ENCODE measurements at places on chromosomes 5 and 9.

DNA sequence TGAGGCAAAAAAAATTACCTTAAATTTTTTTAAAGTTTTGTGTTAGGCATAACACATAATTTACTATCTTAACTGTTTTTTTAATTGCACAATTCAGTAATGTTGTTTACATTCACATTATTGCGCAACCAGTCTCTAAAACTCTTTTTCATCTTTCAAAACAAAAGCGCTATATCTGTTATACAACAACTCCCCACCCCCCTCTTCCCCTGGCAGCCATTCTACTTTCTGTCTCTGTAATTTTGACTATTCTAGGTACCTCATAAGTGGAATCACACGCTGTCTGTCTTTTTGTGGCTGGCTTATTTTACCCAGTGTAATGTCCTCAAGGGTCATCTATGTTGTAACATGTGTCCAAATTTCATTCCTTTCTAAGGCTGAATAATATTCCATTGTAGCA lies 241.5 kb upstream of the DMRT1 start:
- DNase-seq, result no peak

DNA sequence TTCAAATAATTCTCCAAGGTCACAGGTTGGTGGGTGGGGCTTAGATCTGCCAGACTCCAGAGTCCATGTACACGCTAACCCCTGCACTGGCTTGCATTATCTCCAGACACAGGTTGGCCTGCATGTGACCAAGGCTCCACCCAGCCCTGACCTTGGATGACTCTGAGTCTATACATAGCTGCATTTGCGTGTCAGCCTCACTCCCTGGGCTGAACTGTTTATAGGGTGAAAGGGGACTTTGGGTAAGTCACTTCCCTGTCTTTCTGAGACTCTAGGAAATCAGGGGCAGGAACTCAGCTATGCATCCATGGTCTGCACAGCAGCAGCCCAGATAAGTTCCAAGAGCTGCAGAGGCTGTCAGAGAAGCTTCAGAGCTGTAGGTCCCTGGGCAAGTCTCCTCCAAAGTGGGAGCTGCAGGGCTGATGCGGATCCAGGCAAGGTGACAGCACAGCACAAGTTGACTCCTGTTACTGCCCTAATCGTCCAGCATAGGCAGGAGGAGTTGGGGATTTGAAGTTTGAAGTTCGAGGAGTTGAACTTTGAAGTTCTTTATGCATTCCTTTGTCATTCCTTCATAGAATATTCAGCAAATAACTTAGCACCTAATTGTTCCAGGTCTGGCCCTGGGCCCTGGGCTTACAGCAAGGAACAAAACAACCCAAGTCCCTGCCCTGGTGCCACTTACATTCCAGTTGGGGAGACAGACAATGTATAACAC lies 53.4 kb downstream of the SLC22A5 start:
- peak; percentile 51 for DNase-seq

DNA sequence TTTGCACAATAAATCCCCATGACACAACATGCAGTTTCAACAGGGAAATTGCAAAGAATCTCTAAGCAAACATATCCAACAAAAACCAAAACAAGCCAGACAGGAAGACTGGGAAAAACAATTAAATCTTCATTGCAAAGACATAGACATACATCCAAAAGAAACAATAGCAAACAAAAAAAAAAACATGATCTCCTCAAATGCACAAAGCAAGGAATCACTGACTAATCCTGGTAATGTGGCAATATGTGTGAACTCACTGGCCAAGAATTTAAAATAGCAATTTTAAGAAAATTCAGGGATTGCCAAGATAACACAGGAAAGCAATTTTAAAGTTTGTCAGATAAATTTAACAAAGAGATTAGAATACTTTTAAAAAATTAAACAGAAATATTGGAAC lies 520.1 kb upstream of the SMC2 start:
- no peak for DNase-seq

DNA sequence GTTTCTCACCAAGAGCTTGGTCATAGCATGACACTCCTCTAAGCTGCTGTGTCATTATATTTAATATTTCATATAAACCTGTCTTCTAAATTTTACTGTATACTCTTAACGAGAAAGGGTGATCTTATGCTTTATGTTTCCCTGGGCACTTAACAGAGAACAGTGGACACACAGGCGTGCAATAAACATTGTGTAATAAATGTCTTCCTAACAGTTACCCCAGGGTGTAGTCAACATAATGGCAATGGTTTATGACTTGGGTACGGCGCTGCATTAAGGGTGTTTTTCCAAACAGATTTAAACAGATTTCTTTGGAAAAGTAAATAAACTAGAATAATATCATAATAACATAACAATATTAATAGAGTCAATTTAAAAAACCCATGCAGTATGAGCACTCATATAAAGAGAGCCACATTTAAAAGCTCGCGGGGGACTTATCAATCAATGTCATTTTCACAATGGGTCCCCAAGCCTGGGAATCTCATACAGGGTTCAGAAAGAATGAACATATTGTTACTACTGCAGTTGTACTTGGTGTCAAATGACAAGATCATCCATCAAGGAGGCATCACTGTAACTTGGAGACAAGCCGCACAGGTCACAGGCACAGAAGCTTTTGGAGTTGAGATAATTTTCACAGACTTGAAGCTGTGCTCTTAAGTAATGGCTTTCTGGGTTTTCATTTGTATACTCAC lies 376.4 kb downstream of the CTNND2 start:
- DNase-seq, result no peak

All from dermis blood vessel endothelial cell (primary cell).